Foreskin keratinocyte (primary cell): ENCODE measurements at places on chromosomes 1 and 21. TPM values are rescaled to one million over a fixed set of nuclear protein-coding genes. Genes with fewer than 3 reads are reported as not detected.

Gene KCNT2
- polyA plus RNA-seq, result not detected in 2 replicates

Gene SPRR2A
- polyA plus RNA-seq, result 4.0 and 11.4 TPM in 2 replicates

Gene CFHR2
- not detected in 2 replicates for polyA plus RNA-seq

Gene TMCO2
- 0.10 TPM in 1 of 2 replicates, not detected in the other for polyA plus RNA-seq

Gene YARS1
- polyA plus RNA-seq, result 95.9 and 107 TPM in 2 replicates

Gene FBXO2
- polyA plus RNA-seq, result 42.6 and 57.7 TPM in 2 replicates

Gene MSH4
- not detected in 2 replicates for polyA plus RNA-seq
